ENCODE measurements at places on chromosomes 11 and 22.

DNA sequence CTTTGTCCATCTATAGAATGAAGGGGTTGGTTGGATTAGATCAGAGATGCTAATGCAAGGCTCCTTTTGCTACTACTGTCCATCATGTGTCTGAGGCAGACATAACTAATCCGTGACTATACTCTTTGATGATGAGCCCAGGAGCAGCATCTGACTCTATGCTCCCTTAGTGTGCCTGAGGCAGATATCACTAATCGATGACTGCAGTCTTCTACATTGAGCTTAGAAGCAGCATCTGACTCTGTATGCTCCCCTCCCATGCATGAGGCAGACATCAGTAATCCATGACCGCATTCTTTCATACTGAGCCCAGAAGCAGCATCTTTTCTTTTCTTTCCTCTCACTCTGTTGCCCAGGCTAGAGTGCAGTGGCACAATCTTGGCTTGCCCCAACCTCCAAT lies 4.2 kb downstream of the TCN2 start:
- DNase-seq = no peak

DNA sequence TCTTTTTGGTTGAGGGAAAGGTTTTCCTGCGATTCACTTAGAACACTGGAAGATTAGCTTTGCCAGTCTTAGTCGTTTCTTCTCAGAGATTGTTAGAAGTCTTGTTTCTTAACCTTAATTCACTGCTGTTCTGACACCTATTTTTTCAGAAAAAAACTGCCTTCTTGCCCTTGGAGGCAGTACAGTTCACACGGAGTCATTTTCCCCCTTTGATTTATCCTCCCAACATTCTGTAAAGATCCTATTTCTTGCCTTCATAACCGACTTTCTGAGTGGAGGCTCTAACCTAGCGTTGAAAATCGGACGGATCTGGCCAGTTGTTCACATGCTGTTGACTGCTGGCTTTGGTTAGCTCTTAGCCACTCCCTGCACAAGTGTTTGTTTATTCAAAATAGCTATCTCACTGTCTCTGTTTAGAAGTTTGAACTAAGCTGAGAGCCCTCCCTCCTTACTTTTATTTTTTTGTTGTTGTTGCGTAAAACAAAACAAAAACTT lies 737 bp downstream of the BCL2L13 start:
- peak; percentile 40 for DNase-seq

GRCh38 chr11:107741044-107741823 lies 29.4 kb upstream of the SLN start:
- DNase-seq = no peak

DNA sequence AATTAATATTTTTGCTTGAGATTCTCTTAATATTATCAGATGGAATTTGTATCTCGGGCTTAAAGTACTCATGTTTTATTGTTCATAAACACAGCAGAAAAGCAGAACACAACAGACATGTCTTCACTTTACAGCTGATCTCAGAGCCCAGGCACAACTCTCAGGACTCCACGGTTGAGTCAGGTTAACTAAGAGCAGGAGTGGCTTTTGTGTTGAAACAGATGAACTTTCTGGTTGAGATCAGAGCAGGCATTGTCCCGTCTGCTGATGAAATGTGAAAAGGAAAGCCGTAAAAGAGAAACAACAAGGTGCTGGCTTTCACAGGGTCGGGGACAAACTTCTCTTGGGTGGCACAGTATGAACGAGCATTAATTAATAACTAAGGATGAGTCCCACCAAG lies 49.0 kb downstream of the JHY start:
- DNase-seq = no peak

GRCh38 chr11:47566149-47566698 lies 825 bp downstream of the PTPMT1 start:
- DNase-seq = no peak

DNA sequence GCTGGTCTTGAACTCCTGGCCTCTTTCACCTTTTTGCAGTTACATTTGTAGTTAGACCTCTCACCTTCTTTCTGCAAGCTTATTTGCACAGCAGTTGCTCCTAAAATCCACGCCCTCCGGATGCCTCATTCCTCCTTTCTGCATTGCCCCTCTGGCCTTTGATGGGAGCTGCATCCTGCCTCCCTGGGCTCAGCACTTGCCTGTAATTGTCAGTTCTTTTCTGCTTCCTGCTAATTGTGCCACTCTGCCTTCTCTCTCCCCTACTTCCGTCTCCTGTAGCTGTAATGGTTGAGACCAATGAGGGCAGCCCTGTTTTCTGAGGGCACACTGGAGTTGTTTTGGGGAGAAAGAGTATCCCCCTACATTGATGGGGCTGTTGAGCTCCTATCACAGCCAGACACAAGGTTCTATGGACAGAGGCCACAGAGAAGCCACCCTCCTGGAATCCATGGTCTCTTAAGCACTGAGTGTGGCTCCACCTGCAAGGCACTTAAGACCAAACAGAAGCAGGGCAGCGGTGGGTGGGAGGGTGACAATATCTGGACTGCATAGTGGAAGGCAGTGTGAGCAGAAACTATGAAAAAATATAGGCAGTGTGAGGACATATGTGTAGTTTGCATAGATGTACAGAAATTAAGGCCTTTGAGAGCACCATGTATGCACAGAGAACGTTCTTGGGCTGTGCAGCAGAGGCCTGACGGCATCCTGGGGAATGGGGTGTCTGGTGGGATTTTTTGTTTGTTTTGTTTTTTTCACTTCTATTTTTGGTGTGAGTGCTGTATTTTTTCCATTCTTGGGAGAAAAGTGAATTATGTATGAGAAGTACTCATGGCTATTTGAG lies 30.5 kb downstream of the YDJC start:
- no peak for DNase-seq
